ENCODE measurements at places on chromosomes 1 and 21.

DNA sequence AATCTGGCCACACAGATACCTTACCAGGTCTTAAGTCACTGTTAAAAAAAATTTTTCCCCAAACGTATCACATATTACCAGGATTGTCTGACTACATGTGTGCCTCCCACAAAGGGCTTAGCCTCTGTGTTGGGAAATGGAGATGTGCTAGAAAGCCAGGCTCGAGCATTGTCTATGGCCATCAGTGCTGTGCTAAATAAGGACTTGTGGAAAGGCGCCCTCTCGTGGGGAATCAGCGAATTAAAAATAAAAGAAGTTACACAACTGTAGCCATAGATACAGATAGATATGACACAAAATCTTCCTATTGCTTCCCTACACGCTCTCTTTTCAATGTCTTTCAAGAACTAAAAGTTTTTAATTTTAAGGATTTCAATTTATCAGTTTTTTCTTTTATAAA, 47.5 kb upstream of the CRNN start:
- no peak for DNase-seq

GRCh38 chr1:1441002-1441888, 5.8 kb downstream of the VWA1 start:
- peak; percentile 76 for DNase-seq

DNA sequence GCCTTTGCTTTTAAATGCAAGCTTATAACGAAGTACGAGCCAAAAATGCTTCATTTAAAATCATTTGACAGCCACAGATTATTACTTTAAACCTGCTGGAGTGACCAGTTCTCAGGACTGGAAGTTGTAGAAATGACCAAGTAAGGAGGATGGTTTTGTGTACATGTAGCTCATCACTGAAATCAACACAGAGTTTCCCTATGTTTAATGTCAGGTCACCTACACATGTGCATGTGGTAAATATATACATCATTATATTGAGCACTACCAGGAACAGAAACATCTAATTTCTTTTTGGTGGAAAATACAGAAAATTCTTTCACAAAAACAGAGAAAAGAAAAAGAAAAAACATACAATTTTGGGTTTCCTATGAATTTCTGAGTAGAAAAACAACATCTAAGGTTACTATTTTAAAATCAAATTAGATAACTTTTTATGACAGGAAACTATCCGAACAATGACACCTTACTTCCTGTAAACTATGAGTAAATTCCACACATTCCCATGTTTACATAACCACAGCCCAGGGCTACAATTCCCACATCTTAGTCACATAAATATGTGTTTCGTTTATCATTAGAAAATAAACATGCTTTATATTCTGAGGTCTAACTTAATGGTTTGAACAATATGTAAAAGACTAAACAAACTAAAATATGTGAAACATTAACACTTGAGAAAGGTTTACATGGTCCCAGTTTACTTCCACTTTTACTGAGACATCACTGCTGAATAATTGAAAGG, 73.6 kb downstream of the ZNF281 start:
- DNase-seq: no peak

DNA sequence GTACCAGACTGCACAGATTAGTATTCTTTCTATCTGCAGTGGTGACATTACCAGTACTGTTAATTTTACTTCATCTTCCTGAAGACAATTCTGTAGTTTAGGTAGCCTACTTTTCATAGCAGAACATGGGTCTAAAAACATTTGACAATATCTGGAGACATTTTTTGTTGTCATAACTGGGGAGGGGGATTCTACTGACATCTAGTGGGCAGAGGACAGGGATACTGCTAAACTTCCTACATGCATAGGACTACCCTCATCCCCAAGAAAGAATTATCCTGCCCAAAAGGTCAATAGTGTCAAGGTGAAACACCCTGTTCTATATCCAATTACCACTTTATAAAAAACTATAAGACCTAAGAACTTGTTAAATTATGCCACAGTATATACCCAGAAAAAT, 3.4 kb upstream of the ARHGAP29 start:
- no peak for DNase-seq

GRCh38 chr1:220787069-220787619, 431 bp downstream of the MTARC1 start:
- DNase-seq: no peak
